ENCODE measurements at places on chromosomes 16 and 17.

DNA sequence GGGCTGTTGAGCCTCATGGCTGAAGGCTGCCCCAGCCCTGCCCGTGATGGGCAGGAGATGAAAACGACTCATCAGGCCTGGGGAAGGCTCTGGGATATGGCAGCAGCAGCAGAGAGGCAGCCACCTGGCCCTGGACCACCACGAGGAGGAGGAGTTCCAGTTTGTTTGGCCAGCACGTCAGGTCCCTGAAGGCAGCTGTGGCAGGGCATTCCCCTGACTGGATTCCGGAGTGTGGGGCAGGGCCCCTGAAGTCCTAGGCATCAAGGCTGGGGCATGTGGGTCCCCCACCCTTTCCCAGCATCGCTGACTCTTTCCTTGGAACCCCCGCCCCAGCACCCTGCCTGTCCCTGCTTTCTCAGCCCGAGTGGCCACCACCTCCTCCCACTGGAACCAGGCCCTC lies 197.4 kb downstream of the ZNF423 start:
- DNase-seq, result no peak

DNA sequence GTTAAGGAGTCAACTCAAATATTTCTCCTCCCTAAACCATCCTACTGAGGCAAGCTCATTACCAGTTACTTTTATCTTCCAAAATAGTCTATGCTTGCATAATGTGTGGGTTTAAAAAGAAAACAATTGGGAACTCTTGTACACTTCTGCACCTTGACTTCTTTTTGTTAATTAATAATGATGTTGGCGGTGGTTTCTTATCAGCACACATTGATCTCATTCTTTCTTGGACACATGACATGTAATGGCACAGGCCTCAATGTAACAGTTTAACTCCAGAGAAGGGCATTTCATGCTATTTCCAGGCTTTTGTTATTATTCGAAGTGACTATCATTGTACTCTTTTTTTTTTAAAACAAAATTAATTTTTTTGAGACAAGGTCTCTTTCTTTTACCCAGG lies 7.8 kb downstream of the PLCG2 start:
- no peak for DNase-seq

- no peak for DNase-seq
Measured at GRCh38 chr17:4721203-4722135, 9.8 kb upstream of the MED11 start.

DNA sequence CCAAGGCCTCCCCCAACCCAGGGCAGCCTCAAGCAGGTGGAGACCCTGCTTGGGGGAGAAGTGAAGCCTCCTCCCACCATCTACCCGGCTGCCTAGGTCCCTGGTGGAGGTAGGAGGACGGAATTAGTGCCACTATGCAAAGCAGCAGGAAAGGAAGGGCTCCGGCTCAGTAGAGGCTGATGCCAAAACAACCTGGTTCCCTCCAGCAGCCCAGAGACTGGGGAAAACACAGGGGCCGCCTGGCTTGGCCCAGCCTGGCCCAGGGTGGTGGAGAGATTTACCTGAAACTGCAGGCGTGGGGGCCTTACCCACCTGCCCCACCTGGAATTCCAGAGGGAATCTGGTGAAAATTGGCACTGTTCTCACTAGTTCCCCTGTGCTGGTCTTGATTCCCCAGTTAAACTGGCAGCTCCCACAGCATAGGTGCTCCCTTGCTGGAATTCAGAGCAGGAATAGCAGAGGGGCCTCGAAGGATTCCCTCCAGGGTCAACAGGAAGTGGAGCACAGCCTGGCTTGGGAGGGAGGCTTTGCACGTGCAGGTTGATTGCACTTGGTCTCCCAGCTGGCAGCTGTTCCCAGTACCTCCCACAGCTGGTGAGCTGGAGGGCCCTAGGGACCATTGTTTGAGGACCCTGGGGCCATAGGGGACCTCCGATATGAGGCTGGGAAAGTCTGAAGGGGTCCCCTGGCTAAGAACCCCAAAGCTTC lies 4.5 kb downstream of the CD79B start:
- no peak for DNase-seq

- no peak for DNase-seq
Measured at GRCh38 chr16:12087901-12088421, 111.4 kb downstream of the SNX29 start.

- no peak for DNase-seq
Measured at GRCh38 chr16:67179421-67180080, 4.2 kb downstream of the MATCAP1 start.

DNA sequence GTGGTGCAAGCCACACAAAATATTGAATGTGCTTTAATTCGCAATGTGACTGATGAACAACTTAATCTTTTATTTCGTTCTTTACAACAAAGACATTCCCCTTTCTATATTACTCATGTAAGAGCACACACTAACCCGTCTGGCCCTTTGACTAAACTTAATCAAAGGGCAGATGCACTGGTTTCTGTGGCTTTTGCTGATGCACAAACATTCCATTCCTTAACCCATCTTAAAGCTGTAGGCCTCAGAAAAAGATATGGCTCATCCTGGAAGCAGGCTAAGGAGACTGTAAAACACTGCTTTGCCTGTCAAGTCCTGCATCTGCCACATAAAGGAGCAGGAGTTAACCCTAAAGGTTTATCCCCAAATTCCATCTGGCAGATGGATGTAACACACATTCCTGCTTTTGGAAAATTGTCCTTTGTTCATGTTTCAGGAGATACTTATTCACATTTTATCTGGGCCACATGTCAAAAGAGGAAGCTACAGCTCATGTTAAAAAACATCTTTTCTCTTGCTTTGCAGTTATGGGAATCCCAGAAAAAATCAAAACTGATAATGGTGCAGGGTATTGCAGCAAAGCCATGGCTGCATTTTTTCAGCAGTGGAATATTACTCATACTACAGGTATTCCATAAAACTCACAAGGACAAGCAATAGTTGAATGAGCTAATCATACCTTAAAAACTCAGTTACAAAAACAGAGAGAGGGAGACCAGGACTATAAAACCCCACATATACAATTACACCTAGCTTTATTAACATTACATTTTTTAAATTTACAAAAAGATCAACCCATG lies 137.2 kb downstream of the AHSP start:
- no peak for DNase-seq

DNA sequence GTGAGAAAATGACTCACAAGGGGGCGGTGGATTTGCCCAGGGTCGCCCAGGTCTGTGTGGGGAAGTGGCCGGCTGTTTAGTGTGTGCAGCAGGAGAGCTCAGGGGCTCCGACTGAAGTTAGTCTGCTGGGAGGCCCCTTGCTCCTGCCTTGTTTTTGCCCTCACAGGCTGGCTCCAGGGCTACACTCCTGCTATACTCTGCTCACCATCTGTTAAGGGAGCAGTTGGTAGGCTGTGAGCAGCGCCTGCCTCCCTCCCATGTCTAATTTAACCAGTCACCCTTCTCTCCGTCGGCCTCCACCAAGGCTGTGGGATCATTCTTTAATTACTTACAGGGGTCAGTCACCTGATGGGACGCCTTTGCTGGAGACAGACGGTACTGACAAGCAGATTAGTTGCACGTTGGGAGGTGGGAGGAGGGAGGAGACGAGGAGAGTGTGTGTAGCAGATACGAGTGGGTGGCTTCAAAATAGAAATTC lies 35.5 kb downstream of the KSR1 start:
- DNase-seq, result no peak

- DNase-seq, result peak; percentile 36
Measured at GRCh38 chr16:1942047-1942809, 771 bp downstream of the MSRB1 start.

DNA sequence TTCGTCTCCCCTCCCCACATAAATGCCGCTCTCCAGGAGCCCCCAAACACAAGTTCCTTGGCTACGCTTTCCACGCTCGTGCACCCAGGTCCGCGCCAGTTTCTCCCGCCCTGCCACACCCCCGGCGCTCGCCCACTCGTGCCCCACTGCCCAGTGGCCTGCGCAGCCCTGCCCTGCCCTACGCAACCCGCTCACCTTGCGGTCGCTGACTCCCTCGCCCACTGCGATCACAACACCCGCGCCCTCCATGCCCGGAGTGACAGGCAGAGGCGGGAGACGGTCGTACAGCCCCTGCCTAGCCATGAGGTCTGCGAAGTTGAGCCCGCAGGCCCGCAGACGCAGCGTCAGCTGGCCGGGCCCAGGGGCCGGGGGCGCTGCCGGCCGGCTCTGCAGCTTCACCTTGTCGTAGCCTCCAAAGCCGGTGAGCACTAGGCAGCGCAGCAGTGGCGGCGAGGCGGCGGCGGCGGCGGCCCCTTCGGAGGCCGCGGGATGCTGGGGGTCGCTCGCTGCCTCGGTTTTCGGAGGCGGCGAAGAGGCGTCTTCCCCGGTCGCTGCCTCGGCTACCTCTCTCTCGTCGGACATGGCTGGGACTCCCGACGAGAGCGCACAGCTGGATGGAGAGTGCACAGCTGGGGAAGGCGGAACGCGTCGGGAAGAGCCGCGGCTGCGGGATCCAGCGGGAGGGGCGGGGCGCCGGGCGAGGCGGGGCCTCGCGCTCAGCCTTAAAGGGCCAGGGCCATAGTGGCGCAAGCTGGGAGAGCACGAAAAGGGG lies at the start of gene VAT1:
Gene VAT1, minus strand, starts transcription at position 645 of the 772 bp plus-strand sequence. Its CDS starts 63 bp downstream, at position 582.
- DNase-seq, result peak; percentile 79

- DNase-seq, result peak; percentile 75
Measured at GRCh38 chr17:82350182-82351030, 8.6 kb upstream of the TEX19 start.

DNA sequence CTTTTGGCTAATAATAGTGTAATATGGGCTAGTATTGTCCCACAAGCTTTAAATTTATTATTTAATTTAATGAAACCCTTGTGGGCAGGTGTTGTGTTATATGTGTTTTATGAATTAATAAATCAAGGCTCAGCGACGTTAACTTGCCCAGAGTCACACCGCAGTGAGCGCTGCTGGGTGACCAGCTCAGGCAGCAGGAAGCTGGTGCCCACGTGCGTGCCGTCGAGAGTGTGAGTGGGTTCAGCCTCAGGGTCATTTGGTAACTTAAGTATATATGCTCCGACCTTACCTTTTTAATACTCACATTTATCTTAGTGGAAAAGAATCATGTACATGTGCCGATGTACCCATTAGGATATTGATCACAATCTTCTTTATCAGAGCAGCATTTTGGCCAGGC lies 137.4 kb upstream of the CHMP6 start:
- DNase-seq, result no peak

- DNase-seq, result no peak
Measured at GRCh38 chr17:55813944-55814343, 63.1 kb downstream of the PCTP start.

DNA sequence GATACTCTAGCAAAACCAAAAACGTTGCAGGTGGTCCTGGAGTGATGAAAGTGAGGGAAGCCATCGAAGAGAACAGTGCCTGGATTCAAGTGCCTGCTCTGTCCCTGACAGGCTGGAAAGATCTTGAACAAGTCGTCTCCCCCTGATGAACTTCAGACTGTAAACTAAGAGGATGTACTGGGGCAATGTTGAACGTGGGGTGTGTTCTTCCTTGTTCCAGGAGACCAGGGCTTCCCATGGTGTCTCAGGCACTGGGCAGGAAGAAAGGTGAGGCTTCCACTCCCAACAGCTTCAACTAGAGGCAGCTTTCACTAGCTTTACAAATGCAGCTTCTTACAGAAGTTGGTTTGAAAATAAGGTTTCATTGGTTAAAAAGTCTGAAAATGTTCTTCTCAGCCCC lies 21.4 kb upstream of the NF1 start:
- DNase-seq, result no peak

- DNase-seq, result no peak
Measured at GRCh38 chr16:53041320-53042051, 11.2 kb downstream of the CHD9NB start.

- DNase-seq, result no peak
Measured at GRCh38 chr17:40341808-40342503, 22.6 kb downstream of the GJD3 start.

DNA sequence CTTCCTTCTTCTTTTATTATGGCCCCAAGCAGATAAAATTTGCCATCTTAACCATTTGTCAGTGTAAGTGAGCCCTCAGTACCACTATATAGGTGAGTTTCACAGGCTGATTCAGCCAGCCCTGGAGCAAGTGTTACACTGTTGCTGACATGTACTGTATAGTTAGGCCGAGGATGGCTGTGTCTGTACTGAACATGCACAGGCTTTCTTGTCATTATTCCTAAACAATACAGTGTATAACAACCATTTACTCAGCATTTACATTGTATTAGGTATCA lies 53.7 kb downstream of the AMFR start:
- DNase-seq, result no peak

DNA sequence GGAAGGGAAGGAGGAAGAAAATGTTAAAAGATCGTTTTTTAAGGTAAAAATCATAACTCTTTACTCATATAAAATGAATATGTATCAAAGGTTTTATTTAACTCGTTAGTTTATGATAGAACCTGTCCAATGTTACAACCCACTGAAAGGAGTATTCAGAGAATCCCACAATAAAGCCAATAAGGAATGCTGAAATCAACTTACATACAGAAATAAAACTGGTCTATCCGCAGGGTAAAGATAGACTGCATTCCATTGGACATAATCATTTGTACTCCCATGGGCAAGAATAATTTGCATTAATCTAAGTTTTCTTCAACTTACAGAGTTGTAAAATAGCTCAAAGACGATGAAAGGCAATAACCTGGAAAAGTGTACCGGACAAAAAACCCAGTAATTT lies 17.9 kb upstream of the BEAN1 start:
- no peak for DNase-seq

DNA sequence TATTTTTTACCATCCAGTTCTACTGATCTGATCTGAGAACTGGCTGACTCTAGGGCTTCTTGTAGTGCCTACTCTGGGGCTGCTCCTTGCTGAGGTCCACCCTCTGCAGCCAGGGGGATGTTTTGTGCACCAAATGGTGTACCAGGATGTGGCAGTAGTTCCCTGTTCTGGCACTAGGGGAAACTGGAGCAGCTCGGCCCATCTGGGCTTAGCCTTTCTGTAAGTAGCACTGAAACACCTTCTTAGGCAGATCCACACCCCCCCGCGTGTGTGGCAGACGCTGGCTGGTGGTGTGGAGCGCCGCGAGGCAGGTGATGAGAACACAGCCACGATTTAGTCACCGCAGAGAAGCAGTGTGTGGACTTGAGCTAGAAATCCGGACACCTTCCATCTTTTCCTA lies 17.0 kb downstream of the DUSP14 start:
- DNase-seq, result peak; percentile 38

DNA sequence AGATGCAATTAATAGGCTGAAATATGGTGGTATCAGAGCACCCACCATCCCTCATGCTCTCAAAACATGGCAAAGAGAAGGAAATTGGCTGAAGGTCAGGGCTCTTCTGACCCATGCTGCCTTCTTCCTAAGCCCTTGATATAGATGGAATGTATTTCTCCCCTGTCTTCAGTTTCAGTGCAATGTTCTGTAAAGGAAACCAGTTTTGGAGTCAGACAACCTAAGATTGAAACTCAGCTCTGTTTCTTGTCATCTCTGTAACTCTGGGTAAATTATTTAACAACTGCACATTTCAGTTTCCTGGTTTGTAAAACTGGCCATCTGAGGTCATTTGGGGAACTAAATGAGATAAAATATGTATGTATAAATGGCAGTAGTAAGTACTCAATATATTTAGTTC lies 243.9 kb downstream of the CA10 start:
- DNase-seq, result no peak

- DNase-seq, result no peak
Measured at GRCh38 chr16:49608098-49608497, 234.5 kb downstream of the C16orf78 start.

GRCh38 chr16:23691483-23692189 lies 12.9 kb downstream of the PLK1 start:
- DNase-seq, result no peak

- DNase-seq, result peak; percentile 70
Measured at GRCh38 chr17:27526604-27527002, 70.4 kb downstream of the KSR1 start.

Measured in stimulated activated CD8-positive, alpha-beta memory T cell treated with anti-CD3 and anti-CD28 coated beads, Interleukin-4, amount 100 ng/mL, for 48 hours (primary cell).